ENCODE measurements at places on chromosomes 7 and 10.

DNA sequence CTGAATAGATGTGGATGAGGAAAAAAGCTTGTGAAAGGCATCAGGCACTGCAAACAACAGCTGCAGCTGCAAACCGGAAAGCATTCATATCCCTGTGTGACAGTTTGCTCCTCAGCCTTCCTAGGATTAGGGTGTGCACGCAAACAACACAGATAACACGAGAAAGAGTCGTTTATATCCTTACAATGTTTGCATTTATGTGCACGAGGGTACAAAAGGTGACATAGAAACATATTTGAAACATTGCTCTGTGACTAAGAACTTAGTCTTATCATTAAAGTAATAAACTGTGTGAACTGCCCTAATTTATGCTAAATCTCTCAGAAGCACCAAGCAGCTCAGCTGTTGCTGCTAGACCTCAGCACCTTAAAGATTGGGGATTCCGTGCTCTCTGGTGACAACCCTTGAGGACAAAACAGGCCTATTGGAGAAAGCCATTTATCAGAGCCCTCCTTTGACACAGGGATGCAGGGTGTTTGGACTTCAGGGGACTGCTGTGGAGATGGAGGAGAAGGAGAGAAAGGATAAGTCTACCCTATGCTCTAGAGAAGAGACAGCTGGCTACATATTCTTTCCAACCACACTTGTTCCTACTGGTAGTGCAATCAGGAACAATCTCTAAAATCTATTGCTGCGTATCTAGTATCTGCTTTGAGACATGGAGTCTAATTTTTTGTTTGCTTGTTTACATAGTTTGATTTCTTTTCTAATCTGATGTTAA lies 176.2 kb downstream of the GNAT3 start:
- no peaks in the 10 kb centered on the region for H3K27me3 ChIP-seq
- peak; percentile 84 for DNase-seq
- H3K36me3 ChIP-seq, result no peaks in the 10 kb centered on the region
- H3K27ac ChIP-seq, result peak overlapping the region; percentile 80

DNA sequence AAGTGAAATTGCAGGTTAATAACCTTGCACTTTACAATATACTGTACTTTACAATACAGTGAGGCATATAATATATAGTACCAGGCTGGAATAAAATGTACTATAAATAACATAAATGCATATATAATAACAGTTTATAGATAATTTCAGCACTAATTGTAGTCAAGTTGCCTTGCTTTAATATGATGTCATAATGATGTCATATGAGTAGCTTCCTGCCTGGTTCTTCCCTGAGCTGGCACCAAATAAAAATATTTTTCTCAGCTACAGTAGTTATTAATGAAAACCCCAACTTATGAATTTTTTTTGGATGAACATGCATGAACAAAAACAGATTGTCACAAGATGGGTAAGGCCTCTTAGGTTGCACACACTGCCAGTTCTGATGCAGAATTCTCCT lies 816.7 kb downstream of the XPNPEP1 start:
- H3K27ac ChIP-seq, result no peak overlapping the region
- DNase-seq, result no peak
- no peak overlapping the region for H3K4me3 ChIP-seq
- H3K27me3 ChIP-seq, result no peaks in the 10 kb centered on the region
- H3K36me3 ChIP-seq, result no peaks in the 10 kb centered on the region
- H3K4me1 ChIP-seq, result no peaks in the 10 kb centered on the region

DNA sequence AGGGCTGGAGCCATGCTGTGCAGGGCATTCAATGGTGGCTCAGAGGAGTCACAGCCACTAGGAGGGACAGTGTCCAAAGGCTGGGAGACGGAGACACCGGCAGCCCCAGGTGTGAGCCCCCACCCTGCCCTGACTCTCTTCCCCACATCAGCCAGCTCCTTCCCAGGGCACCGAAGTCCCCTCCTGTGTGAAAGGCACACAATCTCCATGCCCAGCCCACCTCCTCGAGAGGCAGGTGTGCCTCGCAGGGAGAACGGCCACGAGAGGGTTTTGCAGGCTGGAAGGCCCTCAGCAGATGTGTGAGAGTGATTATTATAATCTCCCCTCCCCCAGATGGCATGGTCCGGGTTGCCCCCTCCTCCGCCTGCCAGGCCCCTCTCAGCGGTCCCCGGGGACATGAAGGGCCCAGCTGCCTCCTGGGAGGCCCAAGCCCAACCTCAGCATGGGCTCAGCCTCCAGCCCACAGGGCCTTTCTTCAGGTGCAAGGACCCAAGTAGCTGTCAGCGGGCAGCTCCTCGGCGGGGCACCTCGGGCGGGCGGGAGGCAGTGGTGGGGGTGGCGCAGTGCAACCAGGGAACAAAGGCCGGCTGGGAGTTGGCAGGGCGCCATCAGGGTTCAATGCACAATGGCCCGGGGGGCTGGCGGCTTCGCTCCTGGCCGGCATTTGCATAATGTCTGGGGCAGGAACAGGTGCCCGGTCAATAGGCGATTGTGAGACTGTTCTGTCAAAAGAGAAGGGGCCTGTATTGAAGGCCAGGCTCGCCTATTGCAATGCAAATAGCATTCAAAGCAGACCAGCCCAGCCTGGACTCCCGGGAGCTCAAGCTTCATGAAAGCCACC lies 155.3 kb upstream of the ZMIZ1 start:
- peaks cover 67% of the 10 kb centered on the region for H3K27me3 ChIP-seq
- no peaks in the 10 kb centered on the region for H3K4me1 ChIP-seq
- DNase-seq, result no peak

GRCh38 chr7:22357311-22358175 lies 589 bp upstream of the RAPGEF5 start:
- no peak overlapping the region for H3K4me3 ChIP-seq
- no peaks in the 10 kb centered on the region for H3K4me1 ChIP-seq
- H3K36me3 ChIP-seq, result no peaks in the 10 kb centered on the region

- H3K36me3 ChIP-seq, result no peaks in the 10 kb centered on the region
- H3K27me3 ChIP-seq, result peaks cover 5% of the 10 kb centered on the region
- no peak overlapping the region for H3K4me3 ChIP-seq
- no peak for DNase-seq
Measured at GRCh38 chr10:132311338-132311939, 3.7 kb upstream of the STK32C start.
